ENCODE measurements at places on chromosomes 3 and 15.

- peak; percentile 5 for DNase-seq
Measured at GRCh38 chr3:42937334-42937733, 31.4 kb downstream of the ZNF662 start.

DNA sequence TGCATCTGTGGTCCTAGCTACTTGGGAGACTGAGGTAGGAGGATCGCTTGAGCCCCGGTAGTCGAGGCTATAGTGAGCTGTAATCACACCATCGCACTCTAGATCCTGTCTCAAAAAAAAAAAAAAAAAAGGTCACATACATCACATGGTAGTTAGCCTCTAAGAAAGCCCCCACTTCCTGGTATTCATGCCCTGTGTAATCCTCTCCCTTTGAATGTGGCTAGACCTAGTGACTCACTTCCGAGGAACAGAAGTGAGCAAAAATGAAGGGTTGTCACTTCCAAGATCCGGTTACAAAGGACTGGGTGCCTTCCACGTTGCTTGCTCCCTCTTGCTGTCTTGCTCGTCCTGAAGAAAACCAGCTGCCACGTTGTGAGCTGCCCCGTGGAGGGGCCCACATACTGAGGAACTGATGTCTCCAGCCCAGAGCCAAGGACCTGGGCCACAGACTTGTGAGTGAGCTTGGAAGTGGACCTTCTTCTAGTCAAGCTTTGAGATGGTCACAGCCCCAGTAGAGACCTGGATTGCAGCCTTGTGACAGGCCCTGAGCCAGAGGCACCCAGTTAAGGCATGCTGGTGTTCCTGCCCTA, 12.6 kb upstream of the LCTL start:
- DNase-seq = no peak

GRCh38 chr15:80060356-80061006, 1.0 kb downstream of the ZFAND6 start:
- peak; percentile 37 for DNase-seq

DNA sequence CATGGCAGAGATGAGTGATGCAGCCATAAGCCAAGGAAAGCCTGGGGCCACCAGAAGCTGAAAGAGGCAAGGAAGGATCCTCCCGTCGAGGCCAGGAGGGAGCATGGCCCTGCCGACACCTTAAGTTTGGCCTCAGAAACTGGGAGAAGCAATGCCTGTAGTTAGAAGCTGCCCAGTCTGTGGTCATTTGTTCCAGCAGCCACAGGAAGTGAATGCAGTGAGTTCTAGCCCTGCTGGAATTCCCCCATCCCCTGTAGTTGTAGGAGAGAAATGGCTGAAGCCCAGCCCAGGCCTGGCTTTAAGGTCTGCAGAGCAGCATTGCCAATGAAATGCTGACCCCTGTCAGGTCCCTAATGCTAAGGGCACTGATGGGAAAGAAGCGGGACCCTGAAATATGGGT, 12.2 kb upstream of the CHSY1 start:
- no peak for DNase-seq

GRCh38 chr3:157089455-157090221, 70.3 kb downstream of the CCNL1 start:
- no peak for DNase-seq

DNA sequence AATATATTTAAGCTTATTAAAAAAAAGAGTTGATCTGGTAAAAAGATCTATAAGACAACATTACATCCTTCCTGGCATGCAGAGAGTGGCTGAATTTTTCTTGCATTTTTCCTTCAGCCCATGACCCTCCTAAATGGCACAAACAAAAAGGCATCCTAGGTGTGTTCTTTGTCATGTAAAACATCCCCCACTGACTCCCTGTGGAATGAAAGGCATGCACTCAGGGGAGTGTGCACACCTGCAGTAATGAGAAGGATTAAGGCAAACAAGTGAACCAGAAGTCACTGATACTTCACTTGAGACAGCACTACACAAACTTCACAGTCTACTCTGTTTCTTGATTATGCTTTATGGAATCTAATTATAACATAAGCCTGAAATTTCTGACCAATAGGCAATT, 195.0 kb downstream of the RBMS3 start:
- no peak for DNase-seq

DNA sequence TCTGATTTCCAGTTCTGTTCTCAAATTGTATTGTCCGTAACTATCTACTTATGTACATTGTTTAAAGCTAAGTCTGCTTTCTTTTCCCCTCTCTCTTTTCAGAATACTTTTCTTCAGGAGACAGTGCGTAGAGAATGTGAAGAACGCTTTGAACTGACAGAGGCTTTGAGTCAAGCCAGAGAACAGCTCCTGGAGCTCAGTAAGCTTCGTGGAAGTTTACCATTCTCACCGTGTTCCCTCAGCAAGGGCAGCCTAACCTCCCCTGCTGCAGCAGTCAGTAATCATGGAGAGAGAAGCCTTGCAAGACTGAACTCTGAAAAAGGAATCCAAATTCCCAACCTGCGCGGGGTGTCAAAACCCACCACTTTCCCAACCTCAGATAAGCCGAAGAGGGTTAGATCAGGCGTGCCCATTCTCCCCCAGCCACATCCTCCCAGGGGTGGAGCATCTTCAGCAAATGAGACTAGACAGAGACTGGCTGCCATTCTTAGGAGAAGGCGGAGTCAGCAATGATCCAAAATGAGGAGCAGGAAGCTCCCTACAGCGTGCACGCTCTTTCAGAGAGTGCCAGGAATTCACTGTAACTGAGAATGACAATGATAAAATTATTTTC, 114.6 kb downstream of the CCNL1 start:
- DNase-seq = peak; percentile 27

GRCh38 chr3:133620066-133620784, 41.5 kb downstream of the TOPBP1 start:
- DNase-seq = no peak

DNA sequence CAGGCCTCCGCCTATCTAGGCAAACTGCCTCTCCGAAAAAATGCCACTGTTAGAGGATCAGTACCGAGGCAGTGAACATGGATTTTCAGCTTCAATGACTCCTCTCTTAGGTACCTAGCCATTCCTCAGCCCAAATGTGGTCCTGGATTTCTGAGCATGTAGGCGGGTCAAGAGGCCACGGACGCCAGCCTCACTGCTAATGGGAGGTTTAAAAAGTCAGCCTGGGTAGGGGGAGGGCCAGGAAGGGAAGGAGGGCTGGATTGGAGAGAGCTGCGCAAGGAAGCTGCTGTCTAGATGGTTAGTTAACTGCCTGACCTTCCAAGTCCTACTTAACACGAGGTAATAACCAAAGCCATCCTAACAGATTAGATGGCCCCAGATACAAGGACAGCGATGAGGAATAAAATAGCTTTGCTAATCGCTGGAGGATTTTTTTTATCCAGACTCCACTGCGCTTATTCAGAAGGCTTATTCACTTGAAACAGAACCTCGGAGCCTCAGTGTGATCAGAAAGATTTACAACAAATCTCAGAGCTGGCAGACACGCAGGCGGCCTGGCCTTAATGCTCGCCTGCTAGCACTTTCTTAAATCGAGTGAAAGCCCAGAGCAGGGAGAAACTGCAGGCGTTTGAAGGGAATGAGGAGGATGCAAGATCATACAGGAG, 34.3 kb downstream of the TLE3 start:
- DNase-seq = peak; percentile 89

DNA sequence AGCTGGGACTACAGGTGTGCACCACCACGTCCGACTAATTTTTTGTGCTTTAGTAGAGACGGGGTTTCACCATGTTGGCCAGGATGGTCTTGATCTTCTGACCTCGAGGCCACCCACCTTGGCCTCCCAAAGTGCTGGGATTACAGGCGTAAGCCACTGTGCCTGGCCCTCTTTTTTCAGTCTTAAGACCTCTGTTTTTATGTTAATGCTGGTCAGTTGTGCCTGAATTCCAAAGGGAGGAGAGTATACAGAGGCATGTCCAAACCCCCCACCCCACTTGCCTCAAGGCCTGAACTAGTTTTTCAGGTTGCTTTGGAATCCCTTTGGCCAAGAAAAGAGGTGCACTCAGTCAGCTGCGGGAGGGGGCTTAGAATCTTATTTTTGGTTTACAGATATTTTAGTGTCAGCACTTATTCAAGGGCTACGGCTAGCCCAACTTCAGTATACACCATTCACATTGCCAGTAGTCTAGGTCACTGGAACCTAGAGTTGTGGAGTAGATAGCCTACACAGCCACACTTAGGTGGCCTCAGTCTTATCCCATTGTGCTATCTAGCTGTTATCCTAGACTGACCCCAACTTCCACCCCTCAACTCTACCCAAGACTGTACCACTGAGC, 128.0 kb upstream of the TPM1 start:
- no peak for DNase-seq
